ENCODE measurements at places on chromosomes 12 and 14.

DNA sequence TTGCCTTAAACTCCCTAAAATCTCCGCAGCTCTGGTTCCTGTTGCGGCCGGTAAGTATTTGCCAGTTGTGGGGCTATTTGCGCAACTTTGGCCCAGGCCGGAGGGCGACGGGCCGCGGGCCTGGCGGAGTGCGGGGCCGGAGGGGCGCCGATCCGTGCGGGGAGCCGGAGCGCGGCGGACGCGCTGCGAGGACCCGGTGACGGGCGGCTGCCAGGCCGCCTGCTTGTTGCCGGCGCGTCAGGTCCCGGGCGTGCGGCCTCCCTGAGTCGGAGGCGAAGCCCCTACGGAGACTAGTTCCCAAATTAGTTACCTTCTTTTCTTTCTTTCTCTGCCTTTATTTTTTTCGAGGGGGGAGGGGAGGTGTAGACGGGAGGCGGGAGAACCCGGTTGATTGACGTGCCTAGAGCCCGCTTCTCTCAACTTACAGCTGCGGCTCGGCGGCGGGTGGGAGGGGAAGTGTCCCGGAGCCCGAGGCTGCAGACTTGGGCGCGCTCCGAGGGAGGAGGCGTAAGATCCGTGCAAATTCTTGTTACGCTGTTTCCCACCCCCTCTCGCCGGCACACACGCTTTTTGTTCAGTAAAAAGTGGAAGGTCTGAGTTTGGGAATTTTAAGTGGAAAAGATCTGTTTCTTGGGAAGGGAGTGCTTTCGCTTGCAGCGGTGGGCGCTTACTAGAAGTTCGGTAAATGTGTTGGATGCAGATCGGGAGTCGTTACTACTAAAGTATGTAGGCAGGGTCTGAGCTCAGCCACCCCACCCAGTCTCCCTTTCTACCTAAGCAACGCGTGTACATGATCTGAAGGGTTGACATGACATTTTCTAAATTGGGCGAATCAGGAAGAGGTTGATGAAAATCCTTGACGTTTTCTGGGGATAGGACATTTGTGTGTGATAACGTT lies 576 bp downstream of the ZBTB1 start:
- peak; percentile 92 for DNase-seq

DNA sequence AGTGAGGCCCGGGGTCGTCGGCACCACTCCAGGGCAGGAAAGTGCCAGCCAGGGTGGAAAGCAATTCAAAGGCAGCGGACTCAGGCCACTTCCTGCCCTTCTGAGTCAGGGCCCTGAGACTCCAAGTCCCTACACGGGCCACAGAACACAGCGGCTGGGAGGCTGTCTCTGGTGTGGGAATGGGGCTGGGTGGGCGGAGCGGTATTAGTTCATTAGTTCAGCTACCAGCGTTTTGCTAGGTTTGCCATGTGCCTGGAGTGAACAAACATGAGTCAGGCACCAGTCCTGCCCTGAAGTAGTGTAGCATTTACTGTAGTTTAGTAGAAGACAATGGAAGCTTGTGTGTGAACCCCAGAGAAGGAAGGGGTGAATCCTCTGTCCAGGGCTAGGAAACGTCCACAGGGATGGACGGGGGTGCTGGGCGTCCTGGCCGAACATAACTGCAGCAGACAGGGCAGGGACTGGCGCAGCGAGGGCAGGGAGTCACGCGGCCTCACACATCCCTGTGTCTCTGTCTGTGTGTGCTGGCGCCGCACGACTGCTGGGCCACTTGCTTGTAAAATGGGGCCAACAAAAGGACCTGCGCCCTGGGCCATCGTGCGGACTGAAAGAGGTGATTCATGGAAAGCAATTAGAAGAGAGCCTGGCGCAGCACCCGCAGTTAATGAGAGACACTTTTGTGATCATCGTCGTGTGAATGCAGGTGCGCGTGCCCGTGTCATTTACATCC lies 186.4 kb upstream of the PRMT8 start:
- DNase-seq: peak; percentile 78

DNA sequence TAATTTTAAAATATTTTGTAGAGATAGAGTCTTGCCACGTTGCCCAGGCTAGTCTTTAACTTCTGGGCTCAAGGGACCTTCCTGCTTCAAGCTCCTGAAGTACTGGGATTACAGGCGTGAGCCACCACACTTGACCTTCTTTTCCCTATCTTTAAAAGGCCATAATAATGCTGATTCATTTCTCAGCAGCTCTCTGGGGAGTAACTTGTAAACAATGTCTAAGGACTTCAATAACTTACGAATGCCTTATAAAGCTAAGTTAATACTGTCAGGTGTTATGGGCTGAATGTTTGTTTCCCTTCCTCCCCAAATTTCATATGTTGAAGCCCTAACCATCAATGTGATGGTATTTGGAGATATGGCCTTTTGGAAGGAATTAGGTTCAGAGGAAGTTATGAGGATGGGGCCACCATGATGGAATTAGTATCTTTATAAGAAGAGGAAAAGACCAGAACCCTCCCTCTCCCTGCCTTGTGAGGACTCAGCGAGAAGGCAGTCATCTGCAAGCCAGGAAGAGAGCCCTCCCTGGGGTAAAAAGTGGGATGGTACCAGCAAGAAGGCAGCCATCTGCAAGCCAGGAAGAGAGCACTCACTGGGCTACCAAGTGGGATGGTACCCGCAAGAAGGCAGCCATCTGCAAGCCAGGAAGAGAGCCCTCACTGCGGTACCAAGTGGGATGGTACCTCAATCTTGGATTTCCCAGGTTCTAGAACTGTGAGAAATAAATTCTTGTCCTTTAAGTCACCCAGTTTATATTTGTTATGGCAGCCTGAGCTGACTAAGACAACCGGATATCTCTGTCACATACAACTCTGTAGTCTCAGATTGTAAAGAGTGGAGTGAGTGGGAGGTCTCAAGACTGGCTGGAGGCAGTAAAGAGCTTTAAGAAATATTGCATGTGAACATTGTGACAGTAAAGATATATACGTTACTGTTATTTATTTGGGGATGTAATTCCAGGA lies 16.3 kb upstream of the YBX3 start:
- DNase-seq: no peak

DNA sequence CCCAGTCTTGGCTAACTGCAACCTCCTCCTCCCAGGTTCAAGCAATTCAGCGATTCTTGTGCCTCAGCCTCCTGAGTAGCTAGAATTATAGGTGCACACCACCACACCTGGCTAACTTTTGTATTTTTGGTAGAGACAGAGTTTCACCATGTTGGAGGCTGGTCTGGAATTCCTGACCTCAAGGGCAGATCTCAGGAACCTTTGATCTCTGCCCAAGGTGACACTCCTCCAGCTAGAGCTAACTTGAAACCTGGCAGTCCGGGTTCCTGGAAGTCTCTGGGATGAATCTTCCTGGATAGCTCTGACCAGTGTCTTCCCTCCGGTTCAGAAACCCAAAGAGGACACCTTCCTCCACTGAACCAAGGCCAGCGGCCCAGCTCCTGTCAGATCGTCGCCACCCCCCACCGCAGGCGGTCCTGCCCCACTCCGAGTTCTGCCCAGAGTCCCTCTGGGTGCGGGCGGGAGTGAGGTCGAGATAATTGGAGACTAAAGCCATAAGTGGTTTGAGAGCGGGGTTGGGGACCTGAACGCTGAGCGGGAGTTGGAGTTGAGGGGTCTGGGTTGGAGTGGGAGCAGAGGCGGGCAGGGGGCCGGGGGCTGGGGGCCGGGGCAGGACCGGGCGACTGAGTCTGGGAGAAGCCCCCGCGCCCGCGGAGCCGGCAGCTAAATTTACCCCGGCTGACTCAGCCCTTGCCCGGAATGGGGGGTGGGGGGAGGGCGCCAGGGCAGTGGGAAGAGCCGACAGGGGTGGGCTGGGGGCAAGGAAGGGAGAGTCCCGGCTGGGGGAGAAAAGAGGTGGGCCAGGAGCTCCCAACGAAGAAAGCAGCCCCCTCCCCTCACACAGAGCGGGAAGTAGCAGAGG lies 4.7 kb downstream of the DDN start:
- no peak for DNase-seq

DNA sequence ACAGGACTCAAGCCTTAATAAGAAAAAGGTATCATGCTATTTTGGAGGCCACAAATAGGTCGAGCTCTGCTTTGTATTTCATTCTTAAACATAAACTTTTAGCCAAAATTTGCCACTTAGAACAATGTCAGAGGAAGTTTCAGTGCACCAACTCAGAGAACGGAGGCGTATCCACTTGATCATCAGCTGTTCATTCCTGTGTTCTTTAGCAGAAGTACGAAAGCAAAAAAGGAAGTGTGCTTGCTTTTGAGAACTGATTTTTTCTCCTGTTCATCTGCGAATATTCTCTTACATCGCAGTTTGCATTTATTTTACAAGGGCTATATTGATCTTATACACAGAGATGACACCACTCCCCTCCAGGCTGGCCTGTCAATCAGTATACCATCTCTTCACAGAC lies 188.6 kb upstream of the SOX5 start:
- no peak for DNase-seq

- DNase-seq: peak; percentile 14
These were observed 141.4 kb upstream of the TMPO start for GRCh38 chr12:98374007-98374406.

DNA sequence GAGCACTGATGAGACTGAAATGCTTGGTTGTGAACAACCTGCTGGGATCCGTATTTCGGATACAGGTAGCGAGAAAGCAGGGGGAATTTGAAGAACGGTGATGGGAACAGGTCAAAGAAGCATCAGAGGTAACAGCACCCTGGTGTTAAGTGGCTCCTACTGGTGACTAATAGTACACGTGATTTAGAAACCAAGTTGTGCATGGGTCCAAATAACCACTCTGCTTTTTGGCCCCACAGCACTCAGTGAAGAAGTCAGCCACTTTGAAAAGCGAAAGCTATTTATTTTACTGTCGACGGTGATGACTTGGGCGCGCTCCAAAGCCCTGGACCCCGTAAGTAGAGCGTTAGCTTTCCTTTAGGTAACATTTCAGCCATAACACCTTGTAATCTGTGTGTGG lies 16.7 kb downstream of the AK7 start:
- no peak for DNase-seq

- no peak for DNase-seq
These were observed 516.2 kb downstream of the SLC16A7 start for GRCh38 chr12:60112063-60112462.

- DNase-seq: no peak
These were observed 21.7 kb downstream of the GALNT16 start for GRCh38 chr14:69281450-69282169.

DNA sequence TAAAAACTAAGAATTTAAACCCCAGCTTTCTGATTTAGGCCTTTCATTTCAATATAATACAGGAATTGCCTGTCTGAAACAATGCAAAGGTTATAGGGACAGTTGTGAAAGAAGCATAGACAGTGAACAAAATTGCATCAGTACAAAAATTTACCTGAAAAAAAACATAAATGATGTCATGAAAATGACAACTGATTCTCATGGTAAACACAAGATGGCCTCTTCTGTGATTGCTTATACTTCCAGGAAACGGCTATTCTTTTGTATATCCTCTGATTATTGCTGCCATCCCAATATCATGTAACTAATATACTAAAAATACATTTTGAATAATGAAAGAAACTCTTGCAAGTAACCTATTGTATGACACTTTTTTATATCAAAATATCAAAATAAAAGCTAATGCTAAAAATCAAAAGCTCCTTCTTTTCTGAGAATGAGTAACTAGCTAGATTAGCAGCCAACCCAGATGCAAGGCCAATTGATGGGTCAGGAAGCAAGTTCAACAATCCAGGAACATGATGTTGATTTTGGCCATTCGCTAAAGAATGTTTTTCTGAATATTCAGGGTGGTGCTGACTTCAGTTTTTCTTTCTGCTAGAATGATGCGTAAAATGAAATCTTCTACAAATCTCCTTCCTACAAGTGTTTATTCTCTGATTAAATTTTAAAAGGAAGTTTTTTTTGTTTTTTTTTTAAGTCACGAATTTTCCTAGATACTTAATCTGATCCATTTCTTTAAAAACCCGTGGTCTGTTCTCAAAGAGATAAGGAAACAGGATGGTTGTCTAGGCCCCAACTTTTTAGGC lies 83.6 kb downstream of the ALX1 start:
- peak; percentile 9 for DNase-seq

- no peak for DNase-seq
These were observed 18.6 kb downstream of the CSRP2 start for GRCh38 chr12:76860256-76860655.

GRCh38 chr12:32486158-32486557 lies 86.8 kb downstream of the FGD4 start:
- DNase-seq: peak; percentile 57

DNA sequence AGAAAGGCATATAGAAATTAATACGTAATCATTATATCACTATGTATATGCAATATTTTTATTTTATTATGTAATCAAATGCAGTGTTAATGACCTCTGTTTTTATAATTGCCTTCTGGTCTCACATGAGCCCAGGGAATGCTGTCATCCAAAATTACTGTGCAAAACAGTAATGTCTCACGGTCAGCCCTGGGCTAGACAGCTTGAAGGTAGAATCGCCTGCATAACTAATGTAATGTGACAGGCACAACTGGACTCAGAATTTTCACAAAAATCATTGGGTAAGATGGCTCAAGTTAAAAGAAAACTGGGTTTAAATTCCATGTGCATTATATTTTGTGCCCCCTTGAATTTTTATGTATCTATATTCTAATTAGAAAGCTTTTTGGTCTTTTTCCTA lies 293.3 kb downstream of the PPFIA2 start:
- no peak for DNase-seq

- no peak for DNase-seq
These were observed 5.9 kb downstream of the GNPTAB start for GRCh38 chr12:101824831-101825230.

GRCh38 chr12:112164011-112164660 lies 38.8 kb downstream of the TRAFD1 start:
- DNase-seq: no peak

DNA sequence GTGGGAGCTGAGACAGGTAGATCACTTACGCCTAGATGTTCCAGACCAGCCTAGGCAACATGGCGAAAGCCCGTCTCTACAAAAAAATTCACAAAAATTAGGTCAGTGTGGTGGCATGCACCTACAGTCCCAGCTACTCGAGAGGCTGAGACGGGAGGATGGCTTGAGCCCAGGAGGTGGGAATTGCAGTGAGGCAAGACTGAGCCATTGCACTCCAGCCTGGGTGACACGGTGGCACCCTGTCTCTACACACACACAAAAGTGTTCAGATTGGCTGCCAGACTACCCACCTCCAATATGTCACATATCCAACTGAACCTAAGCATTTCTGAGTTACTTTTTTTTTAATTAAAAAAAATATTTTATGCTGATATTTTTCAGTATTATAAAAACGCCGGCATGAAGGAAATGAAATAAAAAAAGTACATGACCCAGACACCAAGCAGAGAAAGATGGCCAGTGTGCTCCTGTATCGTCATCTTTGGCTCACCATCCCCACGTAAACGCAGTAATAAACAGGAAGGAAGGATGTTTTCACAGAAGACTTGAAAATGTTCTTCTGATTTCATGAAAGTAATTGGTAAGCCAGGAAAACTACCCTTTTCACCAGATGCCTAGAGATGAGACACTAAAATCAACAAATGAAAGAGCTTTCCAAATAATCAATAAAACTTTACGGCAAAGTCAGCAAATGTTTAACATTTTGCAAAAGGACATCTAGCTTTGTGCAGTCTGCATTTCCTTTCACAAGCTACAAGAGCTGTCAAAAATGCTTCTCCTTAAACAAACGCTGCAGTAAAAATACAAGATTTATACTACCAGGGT lies 26.4 kb downstream of the CDC42BPB start:
- DNase-seq: peak; percentile 58

GRCh38 chr14:51335961-51336723 lies 96.1 kb downstream of the TMX1 start:
- DNase-seq: no peak
